ENCODE measurements at places on chromosomes 11 and 22.

DNA sequence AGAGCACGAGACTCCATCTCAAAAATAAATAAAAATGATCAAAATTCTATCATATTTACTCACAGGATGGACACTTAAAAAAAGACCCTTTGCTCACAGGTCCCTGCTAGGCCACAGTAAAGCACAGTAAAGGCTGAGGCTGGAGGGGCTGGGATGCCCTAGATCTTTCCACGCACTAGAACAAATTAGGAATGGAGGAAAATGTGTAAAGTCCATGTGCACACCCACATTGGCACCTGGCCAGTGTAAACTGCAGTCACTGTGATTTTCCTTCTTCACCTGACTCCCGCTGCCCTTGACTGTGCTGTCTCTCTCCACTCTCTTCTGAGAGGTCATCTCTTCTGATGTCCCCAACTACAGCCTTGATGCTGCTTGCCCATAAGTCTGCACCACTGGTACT, 195.5 kb downstream of the EFCAB6 start:
- no peak for DNase-seq

- no peak for DNase-seq
These were observed 17.8 kb upstream of the TTC12 start for GRCh38 chr11:113296447-113297205.

- no peak for DNase-seq
These were observed 37.2 kb downstream of the CKAP5 start for GRCh38 chr11:46808799-46809431.

- DNase-seq = no peak
These were observed 14.3 kb upstream of the EFCAB6 start for GRCh38 chr22:43826142-43827002.

GRCh38 chr22:42294034-42294985, 23.9 kb upstream of the TCF20 start:
- peak; percentile 44 for DNase-seq

DNA sequence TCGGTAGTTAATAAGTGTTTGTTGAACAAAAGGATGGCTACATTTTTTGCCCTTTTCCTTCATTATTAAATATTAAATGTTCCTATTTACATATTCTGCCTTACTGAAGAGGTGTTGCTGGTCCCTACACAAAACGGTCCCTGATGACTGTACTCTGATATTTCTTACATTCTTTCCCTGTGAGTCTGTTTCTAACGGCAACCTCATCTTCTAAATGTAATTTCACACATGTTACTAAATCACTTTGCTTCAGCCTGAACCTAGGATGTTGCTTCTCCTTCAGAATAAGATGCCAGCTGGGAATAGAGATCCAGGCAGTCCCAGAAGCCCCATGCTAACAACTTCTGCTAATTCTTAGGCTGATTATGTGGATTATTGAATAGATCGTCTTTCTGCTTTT, 50.3 kb downstream of the SPON1 start:
- no peak for DNase-seq

- no peak for DNase-seq
These were observed at the start of gene KCNJ5 for GRCh38 chr11:128890543-128891368. KCNJ5 (plus strand) TSS chr11:128891356; CDS start chr11:128911274, 19,918 bp downstream.

GRCh38 chr11:5476186-5476819, 12.2 kb upstream of the OR52D1 start:
- DNase-seq = peak; percentile 52

DNA sequence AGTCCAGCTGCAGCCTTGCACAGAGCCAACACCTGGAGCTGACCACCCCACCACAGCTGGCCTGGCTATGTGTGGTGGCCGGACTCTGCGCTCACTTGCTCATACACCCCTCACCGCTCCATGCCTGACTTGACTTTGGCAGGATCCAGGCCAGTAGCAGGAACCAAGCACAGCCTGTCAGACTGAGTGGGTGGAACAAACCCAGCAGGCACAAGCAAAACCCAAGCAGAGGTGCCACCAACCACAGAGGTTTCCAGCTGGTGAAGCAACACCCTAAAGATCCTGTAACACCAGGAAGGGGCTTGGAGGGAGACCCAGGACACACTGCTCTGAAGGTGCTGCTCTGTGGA, 44.9 kb upstream of the WNT11 start:
- no peak for DNase-seq

GRCh38 chr11:86800076-86800959, at the start of gene PRSS23:
PRSS23 (plus strand) TSS chr11:86800542; CDS start chr11:86807644, 7,102 bp downstream.
- DNase-seq = peak; percentile 38

GRCh38 chr22:35523167-35523947, 17.3 kb upstream of the RASD2 start:
- DNase-seq = no peak

DNA sequence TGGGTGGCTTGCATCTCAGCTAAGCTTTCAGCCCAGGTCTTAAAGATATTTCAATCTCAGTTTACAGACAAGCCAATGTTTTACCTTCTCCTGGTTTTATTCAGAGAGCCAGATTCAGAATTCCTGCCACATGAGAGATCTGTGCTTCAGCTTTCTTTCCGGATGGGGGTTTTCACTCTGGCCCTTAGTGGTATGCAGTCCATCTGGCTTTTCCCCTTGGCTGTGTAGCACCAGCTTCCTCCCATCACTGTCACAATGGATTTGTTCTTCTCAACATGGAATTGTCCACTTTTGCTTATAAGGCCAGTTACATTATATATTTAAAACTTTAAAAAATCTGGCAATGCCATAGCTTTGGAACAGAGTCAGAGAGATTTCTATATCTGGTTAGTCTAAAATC, 303.9 kb downstream of the ETS1 start:
- no peak for DNase-seq

DNA sequence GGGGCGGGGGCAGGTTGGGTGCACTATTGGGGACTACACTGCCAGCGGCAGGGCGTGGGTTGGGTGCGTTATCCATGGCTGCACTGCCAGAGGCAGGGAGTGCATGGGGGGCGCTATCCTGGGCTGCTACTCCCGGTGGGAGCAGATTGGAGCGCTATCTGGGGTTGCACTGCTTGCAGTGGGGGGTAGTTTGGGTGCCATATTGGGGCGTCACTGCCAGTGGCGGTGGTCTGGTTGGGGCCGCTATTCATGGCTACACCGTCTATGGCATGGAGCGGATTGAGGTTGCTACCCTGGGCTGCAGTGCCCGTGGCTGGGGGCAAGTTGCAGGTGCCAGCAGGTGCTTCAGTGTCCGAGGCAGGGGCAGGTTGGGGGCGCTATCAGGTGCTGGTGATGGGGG, 36.2 kb downstream of the C22orf42 start:
- DNase-seq = no peak

GRCh38 chr11:47408598-47409439, 429 bp downstream of the SLC39A13 start:
- no peak for DNase-seq

Data from CD4-positive, alpha-beta T cell treated with Interferon alpha-2 for 1 hour (primary cell).